CD8-positive, alpha-beta memory T cell (primary cell): ENCODE measurements at places on chromosomes 4 and X. TPM values are rescaled to one million over a fixed set of nuclear protein-coding genes. Genes with fewer than 3 reads are reported as not detected.

DNA sequence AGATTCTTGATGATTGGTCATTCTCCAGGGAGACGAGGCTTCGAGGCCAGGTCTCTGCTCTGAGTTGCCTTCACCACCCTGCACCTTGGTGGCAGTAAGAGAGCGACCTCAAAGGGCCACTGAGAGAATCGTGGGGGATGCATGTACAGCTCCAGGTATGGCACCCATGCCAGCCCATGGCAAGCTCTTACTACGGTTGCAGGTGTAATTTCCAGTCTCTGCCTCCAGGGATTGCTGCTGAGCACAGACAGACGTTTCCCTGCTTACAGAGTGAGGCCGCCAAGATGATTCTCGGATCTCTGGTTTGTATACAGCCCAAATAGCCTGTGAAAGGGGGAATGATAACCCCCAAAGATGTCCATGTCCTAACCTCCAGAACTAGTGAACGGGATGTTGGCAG is 16.3 kb upstream of the DRD5 start:
- no peak for DNase-seq

- DNase-seq = no peak
Measured at GRCh38 chr4:152398060-152398459, 137.8 kb downstream of the FBXW7 start.

The KIT gene
- total RNA-seq = 0.20 TPM

The TSR2 gene
- total RNA-seq = 56.4 TPM

The FATE1 gene
- total RNA-seq = not detected

The COL25A1 gene
- total RNA-seq = not detected

The RNF128 gene
- total RNA-seq = not detected

- DNase-seq = no peak
Measured at GRCh38 chr4:147811878-147812277, 80.0 kb downstream of the ARHGAP10 start.
